Large intestine (tissue), 12 donors: ENCODE measurements at places on chromosomes 12 and 14.

- DNase-seq = no peak
Measured at GRCh38 chr12:106126441-106127337, 12.1 kb downstream of the NUAK1 start.

DNA sequence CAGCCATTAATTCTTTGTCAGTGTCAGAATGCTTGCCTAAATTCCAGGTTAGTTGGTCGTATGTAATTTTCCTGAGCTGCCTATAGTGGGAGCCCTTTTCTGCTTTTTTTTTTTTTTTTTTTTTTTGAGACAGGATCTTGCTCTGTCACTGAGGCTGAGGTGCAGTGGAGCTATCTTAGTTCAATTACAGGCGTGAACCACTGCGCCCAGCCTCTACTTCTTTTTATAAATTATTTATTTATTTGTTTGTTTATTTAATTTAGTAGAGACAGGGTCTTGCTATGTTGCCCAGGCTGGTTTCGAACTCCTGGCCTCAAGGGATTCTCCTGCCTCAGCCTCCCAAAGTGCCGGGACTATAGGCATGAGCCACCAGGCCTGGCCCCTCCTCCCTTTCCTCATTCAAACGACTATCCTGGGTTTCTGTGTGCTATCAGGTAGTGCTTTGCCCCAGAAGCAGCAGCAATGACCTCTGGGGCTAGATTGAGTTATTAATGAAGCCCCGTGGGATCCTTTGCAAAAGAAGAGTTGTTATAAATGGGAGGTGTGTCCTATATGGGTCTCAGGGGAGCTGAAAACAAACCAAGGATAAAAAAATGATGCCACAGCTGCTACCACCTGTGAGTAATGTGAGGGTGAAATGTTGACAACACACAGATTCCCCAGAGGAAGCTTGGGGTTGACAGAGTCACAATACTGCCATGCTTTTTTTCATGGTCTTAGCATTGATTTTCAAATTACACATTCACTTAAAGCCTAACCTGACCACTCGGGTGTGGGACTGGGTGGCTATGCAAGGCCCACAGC lies 34.6 kb upstream of the NFKBIA start:
- DNase-seq = no peak

GRCh38 chr14:34214961-34215360 lies 247.1 kb downstream of the SPTSSA start:
- DNase-seq = no peak

- DNase-seq = no peak
Measured at GRCh38 chr12:86660488-86661147, 404.4 kb upstream of the MGAT4C start.

DNA sequence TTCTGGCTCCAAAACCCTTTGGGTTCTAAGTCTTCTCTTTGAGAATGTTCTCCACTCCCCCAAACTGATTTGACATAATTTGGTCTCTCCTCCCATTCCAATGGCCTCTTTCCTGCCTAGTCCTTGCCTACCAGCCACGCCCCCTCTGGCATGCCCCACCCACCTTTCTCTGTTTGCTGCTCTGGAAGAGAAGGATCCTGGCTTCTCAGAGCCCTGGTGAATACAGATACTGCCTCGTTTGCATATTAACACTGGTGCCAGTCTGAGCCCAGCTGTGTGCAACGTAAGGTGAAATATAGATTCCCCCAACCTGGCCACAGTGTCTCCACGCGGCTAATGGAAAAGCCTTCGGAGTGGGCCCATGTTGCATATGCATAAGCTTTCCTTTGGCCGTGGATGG lies 79.7 kb downstream of the PAPOLA start:
- no peak for DNase-seq

- no peak for DNase-seq
Measured at GRCh38 chr12:20476551-20476950, 108.2 kb downstream of the PDE3A start.

- no peak for DNase-seq
Measured at GRCh38 chr14:71416392-71416791, 509.1 kb downstream of the PCNX1 start.

DNA sequence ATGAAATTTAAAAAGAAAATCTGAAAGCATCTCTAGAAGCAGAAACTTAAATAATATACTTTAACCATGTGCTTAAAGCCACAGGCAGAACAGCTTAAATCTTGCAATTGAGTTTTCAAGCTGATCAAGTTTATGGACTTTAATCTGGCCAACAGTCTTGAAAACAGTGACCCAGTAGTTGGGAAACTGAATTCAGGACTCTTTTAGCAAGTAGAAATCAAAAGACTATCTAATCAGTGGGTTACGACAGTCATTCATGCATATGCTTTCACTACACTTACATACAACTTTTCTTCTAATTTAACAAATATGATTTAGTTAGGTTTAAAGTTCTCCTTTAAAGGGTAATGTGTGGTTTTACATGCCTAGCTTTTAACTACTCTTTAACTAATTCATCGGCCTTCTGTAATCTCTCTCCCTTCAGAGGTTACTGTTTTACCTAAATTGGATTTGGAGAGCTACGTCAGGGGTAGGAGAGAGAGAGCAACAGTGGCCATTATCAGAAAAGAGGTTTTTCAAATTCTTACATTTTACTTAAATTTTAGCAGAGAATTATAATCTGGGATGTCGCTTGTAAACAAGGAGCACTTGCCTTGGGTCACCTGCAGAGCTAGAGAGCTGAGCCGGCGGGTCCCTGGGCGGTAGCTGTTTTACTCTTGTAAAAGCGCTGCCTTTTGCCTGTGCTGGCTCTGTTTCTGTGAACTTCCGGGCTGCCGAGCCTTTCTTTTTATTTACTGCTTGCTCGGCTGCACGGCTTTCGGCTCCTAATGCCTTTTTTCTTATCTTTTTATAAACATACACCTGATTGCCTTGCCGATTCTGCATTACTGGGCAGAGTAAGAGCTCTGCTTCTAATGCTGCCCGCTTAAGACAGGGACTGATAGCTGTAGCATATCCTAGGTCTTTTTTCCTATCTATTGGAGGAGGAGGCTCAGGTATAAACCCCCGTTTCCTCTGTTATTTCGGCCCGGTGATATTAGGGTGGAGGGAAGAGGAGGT lies 17.4 kb upstream of the LYZ start:
- peak; percentile 48 for DNase-seq

GRCh38 chr14:81535396-81536164 lies 1.9 kb upstream of the SEL1L start:
- no peak for DNase-seq

DNA sequence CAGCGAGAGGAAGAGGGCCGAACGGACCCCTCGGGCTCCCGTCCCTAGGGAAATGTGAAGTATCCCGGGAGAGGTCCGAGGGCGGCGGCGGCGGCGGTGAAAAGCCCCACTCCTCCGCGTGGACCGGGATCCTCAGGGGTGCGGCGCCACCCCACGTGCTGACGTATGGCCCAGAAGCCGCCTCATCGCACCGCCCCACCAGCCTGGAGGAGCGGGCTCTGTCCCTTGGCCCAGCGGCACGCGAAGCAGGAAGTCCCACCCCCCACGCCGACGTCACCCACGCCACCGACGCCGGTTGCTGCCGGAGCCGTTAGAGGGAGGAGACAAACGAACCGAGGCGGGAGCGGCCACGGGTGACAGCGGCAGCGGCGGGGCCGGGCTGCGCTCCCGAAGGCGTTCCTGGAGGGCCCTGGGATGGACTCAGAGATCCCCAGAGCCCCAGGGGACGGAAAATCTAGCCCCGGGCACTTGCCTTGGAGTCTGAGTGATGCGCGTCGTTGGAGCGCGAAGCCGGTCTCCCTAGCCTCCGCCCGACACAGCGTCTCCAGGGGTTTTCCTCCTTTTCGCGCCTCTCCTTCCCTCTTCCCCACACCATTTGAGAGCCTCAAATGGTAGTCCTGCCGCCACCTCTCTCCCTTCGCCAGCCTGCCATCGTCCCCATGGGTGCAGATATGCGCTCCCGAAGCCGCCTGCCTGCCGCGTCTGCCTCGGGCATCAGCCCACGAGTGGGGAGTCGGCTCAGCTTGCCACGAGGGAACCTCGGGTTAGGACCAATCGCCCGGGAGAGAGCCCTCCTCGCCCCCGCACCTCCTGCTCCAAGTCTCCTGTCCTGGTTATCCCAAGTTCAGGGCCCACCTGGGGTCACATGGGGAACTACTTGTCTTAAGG lies at the start of gene CEP83:
TSS of gene CEP83 (minus strand) at position 140 of the 888 bp plus-strand sequence. CDS start 47,377 bp downstream, outside the sequence.
- DNase-seq = peak; percentile 98

DNA sequence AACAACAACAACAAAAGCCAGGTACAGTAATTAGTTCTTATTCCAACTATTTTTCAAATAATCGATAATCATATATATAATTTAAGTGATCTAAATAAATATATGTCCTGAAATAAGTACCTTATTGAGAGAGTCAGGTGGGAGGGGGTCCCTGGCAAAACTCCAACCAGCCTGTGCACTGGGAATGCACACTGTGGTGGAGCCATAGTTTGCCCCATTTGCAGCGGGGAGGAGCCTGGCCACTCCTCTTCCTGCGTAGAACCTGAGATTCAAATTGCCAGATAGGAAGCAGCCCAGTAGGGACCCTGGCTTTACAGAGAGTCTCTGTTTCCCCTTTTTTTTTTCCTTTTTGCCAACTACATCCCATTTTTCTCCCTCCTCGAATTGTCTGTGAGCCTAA lies 26.4 kb downstream of the CPNE8 start:
- no peak for DNase-seq

- DNase-seq = no peak
Measured at GRCh38 chr12:53927220-53928029, 11.2 kb upstream of the HOXC13 start.
